ENCODE measurements at places on chromosomes 7 and 10.

GRCh38 chr10:42743697-42744096, 38.9 kb upstream of the BMS1 start:
- no peak for DNase-seq

GRCh38 chr10:44201011-44201410, 183.9 kb downstream of the CXCL12 start:
- no peak for DNase-seq

DNA sequence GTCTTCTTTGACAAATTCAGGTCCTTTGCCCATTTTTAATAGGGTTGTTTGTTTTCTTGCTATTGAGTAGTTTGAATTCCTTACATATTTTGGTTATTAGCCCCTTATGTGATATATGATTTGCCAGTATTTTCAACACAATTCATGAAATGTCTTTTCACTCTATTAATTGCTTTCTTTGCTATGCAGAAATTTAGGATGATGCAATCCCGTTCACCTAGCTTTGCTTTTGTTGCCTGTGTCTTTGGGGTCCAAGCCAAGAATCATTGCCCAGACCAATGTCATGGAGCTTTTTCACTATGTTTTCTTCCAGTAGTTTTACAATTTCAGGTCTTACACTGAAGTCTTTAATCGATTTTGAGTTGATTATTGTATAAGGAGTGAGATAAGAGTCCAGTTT, 154.5 kb downstream of the PAXIP1 start:
- DNase-seq, result no peak

- no peak for DNase-seq
Measured at GRCh38 chr7:116162254-116162653, 48.1 kb upstream of the TES start.

DNA sequence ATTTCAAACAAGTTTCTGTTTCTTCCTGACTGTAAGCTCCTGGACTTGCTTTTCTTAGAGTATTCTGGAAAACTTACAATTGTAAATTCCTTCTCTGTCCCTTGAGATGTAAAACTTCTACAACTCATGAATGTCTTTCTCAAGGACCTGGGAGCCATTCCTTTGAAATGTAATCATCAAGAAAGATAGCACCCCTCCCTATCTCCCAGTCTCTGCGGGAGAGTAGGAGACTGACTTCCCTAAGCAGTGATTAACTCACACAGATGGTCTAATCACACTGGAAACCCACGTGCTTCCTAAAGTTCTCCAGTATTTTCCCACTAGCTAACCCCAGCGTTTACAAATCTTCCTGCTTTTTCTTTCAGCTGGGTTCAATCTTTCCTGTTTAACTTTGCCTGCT, 549.4 kb downstream of the SORCS1 start:
- no peak for DNase-seq

- no peak for DNase-seq
Measured at GRCh38 chr7:33964417-33965182, 59.3 kb downstream of the BMPER start.
